Pancreas (tissue), 10 donors: ENCODE measurements at places on chromosomes 6 and 20. TPM values are rescaled to one million over a fixed set of nuclear protein-coding genes. Genes with fewer than 3 reads are reported as not detected.

Gene RPN2
- polyA plus RNA-seq: 43.8 TPM

Gene SLC35D3
- 0.91 TPM for polyA plus RNA-seq

Gene HSPA1L
- 1.0 TPM for polyA plus RNA-seq

Gene SLC22A16
- polyA plus RNA-seq: not detected

Gene TASP1
- polyA plus RNA-seq: 5.8 TPM

Gene SPACA1
- not detected for polyA plus RNA-seq

Gene CPXM1
- polyA plus RNA-seq: 2.9 TPM

Gene LRFN2
- 0.72 TPM for polyA plus RNA-seq

Gene FERMT1
- polyA plus RNA-seq: 2.5 TPM

Gene MCHR2
- not detected for polyA plus RNA-seq

Gene NUP153
- 3.8 TPM for polyA plus RNA-seq

Gene PDYN
- not detected for polyA plus RNA-seq

Gene EYA4
- 0.19 TPM for polyA plus RNA-seq

Gene ECT2L
- 0.05 TPM for polyA plus RNA-seq

Gene CST2
- 7.5 TPM for polyA plus RNA-seq

Gene GSTA3
- polyA plus RNA-seq: not detected

Gene CBLN4
- 0.15 TPM for polyA plus RNA-seq

Gene KHDC1L
- polyA plus RNA-seq: 0.38 TPM
